Fibroblast of skin of left biceps (primary cell): ENCODE measurements at places on chromosomes 3 and 15.

- DNase-seq, result no peak
Observed at GRCh38 chr3:130973406-130973805, 53.2 kb downstream of the ASTE1 start.

DNA sequence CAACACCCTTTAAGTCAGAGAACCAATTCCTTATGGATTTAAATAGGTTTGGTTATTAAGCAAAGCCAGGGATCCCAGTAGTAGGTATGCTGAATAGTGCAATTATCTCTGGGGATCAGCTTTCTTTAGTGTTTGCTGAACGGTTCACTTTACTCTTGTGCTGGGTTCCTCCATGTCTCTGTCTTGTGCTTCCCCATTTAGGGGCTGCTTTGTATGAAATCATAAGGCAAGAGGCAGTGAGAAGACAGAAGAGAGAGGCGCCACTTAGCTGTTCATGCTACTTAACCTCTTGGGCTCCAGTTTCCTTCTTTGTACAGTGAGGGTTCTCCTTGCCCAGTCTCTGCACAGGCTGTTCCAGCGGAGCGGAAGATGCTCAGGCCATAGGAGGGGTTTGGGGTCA is 3.5 kb downstream of the ST6GAL1 start:
- DNase-seq, result no peak

- no peak for DNase-seq
Observed at GRCh38 chr3:52270252-52270754, 8.1 kb downstream of the WDR82 start.

- DNase-seq, result peak; percentile 76
Observed at GRCh38 chr15:81327516-81327915, 3.6 kb upstream of the STARD5 start.
